NCI-H1105 (cell line): ENCODE measurements at places on chromosomes 4 and X.

GRCh38 chr4:3437582-3437936 lies 4.2 kb upstream of the HGFAC start:
- DNase-seq: no peak

DNA sequence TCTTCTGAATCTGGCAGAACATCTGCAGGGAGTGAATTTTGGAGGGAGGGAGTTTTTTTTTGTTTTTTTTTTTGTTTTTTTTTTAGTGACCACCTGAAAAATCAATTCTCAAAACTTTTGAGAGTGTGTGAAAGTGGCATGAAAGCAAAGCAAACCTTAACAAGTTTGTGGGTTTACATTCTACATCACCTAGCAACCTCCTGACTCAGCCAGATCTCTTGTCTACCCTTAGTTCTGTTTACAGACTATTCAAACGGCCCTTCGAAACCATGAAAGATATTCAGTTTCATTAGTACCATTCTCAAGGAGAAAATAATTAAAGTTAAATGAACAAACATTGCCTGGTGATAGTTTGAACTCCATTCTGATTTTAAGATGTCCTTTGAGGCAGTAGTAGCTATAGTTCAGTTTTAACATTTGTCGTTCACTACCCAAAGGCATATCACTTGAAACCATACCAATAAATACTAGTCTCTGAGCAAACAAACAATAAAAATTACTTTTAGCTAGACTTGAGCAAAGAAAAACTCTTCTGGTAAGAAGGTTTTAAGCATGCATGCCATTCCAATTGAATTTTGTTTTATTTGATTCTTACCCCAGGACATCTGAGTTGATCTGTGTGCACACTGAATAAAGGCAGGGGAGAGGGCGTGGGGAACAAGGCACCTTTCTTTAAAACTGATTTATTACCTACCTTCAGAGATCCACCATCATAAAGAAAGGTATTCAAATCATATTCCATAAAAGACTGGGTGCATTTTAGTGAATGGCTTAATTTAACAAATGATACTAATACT lies 137.7 kb downstream of the ARX start:
- DNase-seq: no peak

DNA sequence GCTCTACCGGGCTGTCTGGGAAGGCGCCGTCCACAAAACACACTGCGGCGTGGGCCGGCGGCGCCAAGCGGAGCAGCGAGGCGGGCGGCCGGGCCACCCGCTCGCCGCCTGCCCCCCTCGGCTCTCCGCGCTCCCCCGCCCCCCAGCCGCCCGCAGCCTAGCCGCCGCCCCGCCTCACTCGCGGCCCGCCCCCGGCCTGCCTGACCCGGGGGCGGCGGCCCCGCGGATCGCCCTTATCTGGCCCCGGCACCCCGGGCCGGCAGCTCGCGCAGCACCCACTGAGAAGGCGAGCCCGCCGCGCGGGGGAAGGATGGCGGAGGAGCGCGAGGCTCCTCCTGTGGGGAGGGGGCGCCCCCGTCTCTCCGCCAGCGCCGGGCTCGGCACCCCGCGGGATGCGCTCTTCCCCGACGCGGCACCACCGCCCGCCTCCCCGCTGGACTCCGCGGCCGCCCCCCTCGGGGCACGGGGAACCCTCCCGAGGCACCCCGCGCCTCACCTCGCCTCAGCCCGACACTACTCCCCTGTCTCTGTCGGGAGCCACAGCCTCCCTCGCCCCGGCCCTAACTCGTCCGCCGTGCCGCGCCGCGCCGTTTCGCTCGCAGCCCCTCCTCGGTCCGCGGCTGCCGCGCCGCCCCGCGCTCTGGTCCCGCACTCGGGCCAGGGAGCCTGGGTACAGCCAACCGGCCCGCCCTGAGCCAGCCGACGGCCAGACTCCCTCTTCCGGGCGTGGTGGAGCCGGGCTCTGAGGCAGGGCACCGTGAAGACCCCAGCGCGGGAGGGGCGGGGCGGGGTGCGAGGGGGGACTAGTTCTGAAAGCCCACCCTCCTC lies 566 bp downstream of the ATP11C start:
- DNase-seq: peak; percentile 45

- no peak for DNase-seq
Observed at GRCh38 chrX:71164071-71164470, 19.4 kb downstream of the NLGN3 start.

GRCh38 chr4:72690771-72691170 lies 121.8 kb upstream of the ADAMTS3 start:
- DNase-seq: no peak

DNA sequence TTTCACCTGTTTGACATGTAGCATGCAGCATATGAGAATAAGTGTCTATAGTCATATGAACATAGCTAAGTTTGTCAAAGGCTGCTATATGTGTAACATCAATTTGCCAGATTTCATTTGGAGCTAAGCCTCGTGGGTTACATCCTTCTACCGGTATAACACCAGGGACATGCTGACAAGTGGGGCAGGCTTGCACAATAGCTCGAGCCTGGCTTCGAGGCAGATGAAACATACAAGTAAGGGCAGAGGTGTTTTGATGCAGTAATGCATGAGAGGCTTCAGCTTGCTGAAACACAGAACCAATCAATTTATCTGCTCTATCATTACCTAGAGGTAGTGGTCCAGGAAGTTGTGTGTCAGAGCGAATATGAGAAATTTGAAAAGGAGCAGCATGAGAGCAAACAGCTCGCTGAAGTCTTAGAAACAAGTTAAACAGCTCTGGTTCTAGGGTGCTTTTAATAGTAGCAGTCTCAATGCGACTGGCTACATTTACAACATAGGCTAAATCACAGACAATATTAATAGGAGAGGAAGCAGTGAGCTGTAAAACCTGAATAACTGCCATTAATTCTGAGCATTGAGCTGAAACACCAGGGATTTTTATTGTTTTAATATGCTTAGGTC lies 14.9 kb upstream of the UGDH start:
- no peak for DNase-seq

- peak; percentile 62 for DNase-seq
Observed at GRCh38 chr4:112523764-112524505, 8.0 kb upstream of the NEUROG2 start.

DNA sequence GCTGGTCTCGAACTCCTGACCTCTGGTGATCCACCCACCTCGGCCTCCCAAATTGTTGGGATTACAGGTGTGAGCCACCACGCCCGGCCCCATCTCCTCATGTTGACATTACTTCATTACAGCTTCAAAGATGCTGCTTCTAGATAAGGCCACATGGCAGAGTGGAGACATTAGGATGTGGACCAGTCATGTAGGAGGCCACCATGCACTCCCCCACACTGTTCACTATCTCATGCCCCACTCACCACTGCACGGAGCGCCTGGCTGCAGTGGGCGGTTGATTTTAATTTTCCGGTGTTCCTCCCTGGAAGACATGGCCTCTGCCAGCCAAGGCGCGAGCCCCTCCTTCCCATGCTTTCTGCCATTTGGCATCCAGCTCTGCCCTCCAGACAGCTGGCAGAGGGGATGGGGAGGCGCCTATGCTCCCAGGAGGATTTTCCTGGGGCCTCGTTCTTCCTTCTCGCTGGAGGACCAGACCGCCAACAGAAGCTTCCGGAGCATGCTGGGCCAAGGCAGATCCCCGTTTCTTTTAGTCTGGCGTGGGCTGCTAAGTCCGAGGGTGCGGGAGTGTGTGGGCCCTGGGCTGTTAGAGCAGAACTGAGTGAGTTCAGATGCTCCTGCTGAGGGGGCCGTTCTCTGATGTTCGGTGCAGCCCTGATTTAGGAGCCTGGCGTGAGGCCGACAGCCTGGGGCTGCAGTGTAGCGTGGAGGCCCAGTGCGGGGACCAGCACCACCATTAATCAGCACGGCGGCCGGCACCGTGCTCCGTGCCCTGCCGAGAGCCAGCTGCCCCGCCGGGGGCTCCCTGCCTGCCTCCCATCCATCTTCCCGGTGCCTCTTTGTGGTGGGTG lies 93.1 kb downstream of the SORCS2 start:
- no peak for DNase-seq

GRCh38 chr4:112766422-112766821 lies 129.5 kb downstream of the LARP7 start:
- no peak for DNase-seq

DNA sequence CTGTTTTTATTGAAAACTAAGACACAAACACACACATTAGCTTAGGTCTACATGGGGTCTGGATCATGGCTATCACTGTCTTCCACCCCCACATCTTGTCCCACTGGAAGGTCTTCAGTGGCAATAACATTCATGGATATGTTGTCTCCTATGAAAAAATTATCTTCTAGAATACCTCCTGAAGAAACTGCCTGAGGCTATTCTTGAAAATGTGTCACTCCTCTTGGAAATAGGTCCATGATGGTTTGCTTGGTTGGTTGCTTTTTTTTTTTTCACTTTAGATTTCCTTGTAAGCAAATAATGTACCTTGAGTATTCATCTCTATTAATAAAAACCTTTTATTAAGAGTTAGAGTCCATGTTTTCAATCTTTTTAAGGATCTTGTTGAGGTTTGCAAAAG lies 195.3 kb upstream of the PDE5A start:
- DNase-seq: no peak

GRCh38 chr4:183205709-183206108 lies 106.7 kb downstream of the WWC2 start:
- no peak for DNase-seq

- no peak for DNase-seq
Observed at GRCh38 chr4:186839122-186840037, 115.7 kb upstream of the FAT1 start.

GRCh38 chrX:76279007-76279406 lies 106.1 kb downstream of the PBDC1 start:
- peak; percentile 12 for DNase-seq

- no peak for DNase-seq
Observed at GRCh38 chr4:153834901-153835300, 46.0 kb upstream of the SFRP2 start.
